ENCODE measurements at places on chromosomes 2 and 18.

GRCh38 chr18:48003426-48004349, 73.2 kb upstream of the SMAD2 start:
- peak; percentile 60 for DNase-seq

DNA sequence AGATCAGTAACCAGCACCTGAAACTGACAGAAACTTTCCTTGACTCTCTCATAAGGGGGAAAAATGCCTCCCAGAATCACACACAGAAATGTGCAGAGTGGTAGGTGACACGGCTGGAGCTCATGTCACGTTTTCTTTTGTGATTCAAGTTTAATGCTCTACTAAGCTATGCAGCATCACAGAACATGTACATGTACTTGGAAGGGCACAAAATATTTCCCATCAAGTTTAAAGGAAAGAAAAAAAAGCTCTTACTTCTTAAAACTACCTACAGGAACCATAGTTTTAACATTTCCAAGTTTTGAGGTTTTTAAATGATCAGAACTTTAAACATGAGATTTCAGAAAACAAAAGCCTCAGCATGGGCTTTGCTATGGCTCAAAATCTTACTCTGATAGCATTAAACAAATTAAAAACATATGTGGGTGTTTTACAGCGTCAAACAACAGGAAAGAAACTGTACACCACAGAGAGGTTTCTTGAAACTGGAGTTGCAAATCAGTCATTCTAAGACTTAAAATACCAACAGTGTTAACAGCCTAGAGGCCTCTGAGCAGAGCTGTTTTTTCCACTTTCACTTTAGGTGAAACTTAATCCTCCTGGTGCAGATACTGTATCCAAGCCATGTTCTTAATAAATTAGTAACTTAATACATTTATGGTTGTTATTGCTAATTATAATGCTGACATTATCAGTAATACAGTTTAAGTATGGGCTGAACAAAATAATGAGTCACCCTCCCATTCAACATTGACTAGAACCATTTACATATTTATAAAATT, 30.1 kb downstream of the MBP start:
- DNase-seq: peak; percentile 34

DNA sequence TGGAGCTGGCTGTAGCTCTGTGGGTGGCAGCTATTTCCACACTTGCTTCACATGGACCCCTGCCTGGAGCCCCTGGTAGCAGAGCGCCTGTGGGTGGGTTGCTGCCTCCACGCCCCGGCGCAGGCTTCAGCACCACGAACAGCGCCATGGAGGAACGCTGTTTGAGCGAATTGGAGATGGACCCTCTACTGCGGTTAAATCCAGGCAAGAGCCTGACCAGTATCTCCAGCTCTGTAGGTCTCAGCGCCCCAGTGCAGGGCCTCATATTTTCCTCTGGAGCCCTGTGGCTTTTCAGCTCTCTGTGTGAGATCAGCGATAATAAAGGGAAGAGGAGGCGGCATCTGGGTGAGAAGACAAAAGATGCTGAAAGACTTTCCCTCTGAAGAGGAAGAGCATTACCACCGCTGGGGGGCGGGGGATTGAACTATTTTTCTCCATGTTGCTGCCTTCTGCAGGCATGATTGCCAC, 12.0 kb downstream of the ONECUT2 start:
- DNase-seq: no peak

- DNase-seq: no peak
These were observed 661.3 kb upstream of the CNTNAP5 start for GRCh38 chr2:123363826-123364225.

DNA sequence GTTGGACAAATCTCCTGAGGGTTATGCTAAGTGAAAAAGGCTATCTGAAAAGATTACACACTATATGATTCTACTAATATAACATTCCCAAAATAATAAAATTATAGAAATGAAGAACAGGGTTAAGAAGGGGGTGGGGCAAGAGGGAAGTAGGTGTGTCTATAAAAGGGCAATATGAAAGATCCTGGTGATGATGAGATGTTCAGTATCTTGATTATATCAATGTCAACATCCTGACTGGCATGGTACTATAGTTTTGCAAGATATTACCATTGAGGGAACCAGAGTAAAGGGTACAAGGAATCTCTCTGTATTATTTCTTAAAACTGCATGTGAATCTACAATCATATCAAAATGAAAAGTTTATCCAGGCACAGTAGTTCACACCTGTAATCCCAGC, 16.7 kb downstream of the CFAP53 start:
- DNase-seq: no peak

- no peak for DNase-seq
These were observed 25.9 kb downstream of the THADA start for GRCh38 chr2:43569921-43570320.

All from dermis microvascular lymphatic vessel endothelial cell (primary cell).